ENCODE measurements at places on chromosomes 13 and 19. TPM values are rescaled to one million over a fixed set of nuclear protein-coding genes. Genes with fewer than 3 reads are reported as not detected.

PPFIA3 gene
- total RNA-seq = 5.5 TPM

HIPK4 gene
- total RNA-seq = 0.13 TPM

DNA sequence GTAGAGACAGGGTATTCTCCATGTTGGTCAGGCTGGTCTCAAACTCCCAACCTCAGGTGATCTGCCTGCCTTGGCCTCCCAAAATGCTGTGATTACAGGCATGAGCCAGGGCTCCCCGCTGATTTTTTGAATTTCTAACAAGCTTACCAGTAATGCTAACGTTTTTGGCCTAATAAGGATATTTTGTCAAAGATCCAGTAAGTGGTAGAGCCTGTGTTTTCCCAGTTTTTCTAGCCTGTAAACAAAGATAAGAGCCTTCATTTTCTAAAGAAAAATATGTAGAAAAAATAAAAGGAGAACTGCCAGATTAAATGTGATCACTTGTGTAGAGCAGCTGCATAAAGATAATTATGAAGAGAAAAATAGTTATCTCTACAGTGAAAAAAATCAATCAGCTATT, 37.7 kb downstream of the ZNF93 start:
- DNase-seq = no peak
- H3K4me1 ChIP-seq = no peaks in the 10 kb centered on the region

- peaks cover 43% of the 10 kb centered on the region for H3K4me1 ChIP-seq
- H3K4me3 ChIP-seq = no peak overlapping the region
- no peak overlapping the region for H3K27ac ChIP-seq
- peaks cover 55% of the 10 kb centered on the region for H3K27me3 ChIP-seq
Measured at GRCh38 chr19:46637224-46637623, 1.2 kb upstream of the GNG8 start.

DNA sequence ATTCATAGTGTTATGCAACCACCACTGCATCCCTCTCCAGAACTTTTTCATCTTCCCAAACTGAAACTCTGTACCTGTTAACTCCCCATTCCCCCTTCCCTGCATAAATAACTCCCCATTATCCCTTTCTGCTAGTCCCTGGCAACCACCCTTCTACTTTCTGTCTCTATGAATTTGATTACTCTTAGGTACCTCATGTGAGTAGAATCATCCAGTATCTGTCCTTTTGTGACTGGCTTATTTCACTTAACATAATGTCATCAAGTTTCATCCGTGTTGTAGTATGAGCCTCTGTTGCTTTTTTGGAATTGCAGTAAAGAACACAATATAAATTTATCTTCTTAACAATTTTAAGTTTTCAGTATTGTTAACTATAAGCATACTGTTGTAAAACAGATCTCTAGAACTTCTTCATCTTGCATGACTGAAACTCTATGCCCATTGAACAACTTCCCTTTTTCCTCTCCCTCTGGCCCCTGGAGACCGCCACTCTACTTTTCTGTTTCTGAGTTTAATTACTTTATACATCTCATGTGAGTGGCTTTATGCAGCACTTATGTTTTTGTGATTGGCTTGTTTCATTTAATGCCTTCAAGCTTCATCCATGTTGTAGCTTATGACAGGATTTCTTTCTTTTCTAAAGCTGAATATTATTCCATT, 87.3 kb upstream of the ABCC4 start:
- H3K4me1 ChIP-seq = no peaks in the 10 kb centered on the region
- no peak overlapping the region for H3K4me3 ChIP-seq
- H3K27ac ChIP-seq = no peak overlapping the region
- DNase-seq = no peak
- H3K27me3 ChIP-seq = no peaks in the 10 kb centered on the region
- H3K36me3 ChIP-seq = no peaks in the 10 kb centered on the region

GRCh38 chr13:109787135-109787954, 962 bp upstream of the IRS2 start:
- H3K36me3 ChIP-seq = peaks cover 5% of the 10 kb centered on the region
- peak overlapping the region; percentile 75 for H3K4me3 ChIP-seq
- peaks cover 15% of the 10 kb centered on the region for H3K27me3 ChIP-seq
- H3K4me1 ChIP-seq = peaks cover 16% of the 10 kb centered on the region
- peak; percentile 72 for DNase-seq

DNA sequence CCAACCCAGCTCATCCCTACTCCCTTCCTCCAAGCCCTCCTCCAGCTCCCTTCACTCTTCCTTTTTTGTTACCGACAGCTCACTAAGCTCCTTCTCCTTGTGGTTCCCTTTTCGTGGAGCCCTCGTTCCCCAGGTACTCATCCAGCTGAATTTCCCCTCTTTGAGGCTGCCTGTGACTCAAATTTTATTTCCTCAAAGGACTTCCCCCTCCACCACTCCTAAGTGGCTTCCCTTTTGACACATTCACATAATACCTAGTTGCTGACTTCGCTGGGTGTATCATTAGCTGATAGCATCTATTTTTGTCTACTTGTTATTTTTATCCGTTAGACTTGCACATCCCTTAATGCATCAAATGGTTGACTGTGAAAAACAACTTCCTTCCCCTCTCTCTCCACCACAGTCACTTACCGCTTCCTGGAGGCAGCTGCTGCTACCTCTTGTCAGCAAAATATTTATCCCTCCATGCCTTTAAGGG, 14.5 kb downstream of the FFAR2 start:
- peak overlapping the region; percentile 55 for H3K27ac ChIP-seq
- no peaks in the 10 kb centered on the region for H3K27me3 ChIP-seq
- peaks cover 20% of the 10 kb centered on the region for H3K4me1 ChIP-seq
- no peaks in the 10 kb centered on the region for H3K36me3 ChIP-seq
- DNase-seq = peak; percentile 78

DNA sequence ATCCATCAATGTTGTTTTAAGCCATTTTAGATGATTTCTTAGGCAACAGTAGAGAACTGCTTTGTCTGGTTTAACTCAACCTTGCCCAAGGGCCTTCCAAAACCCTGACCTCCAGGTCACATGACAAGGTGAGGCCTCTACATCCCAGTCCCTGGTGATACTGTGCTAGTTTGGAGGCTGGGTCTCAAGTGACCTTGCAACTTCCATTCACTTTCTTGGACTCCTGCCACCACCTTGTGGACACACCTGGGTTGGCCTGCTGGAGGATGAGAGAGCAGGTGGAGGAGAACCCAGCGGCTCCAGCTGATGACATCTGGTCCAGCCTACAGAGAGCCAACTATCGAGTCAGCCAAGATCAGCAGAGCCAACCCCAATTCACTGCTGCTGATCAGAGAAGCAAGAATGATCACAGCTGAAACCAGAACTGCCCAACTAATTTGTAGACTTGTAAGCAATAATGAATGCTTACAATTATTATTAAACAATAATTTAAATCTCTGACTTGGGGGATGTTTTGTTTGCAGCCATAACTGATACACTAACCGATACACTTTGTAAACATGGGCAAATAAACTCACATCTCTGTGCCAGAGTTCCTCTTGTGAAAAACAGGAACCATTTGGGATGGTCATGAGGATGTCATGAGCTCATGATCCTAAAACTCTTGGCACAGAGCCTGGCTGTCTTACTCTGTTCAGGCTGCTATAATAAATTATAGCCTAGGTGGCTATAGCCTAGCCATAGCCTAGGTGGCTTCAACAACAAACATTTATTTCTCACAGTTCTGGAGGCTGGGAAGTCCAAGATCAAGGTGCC, 11.5 kb downstream of the FAM187B start:
- peaks cover 14% of the 10 kb centered on the region for H3K4me1 ChIP-seq
- DNase-seq = peak; percentile 72
- no peak overlapping the region for H3K27ac ChIP-seq
- no peaks in the 10 kb centered on the region for H3K36me3 ChIP-seq

All from muscle of leg (tissue), 16 donors.